ENCODE measurements at places on chromosomes 1 and 21. TPM values are rescaled to one million over a fixed set of nuclear protein-coding genes. Genes with fewer than 3 reads are reported as not detected.

- no peak overlapping the region for H3K4me3 ChIP-seq
- DNase-seq, result no peak
- no peak overlapping the region for H3K27ac ChIP-seq
These were observed 39.1 kb upstream of the IGSF5 start for GRCh38 chr21:39705849-39706248.

The VHLL gene
- not detected for total RNA-seq

DNA sequence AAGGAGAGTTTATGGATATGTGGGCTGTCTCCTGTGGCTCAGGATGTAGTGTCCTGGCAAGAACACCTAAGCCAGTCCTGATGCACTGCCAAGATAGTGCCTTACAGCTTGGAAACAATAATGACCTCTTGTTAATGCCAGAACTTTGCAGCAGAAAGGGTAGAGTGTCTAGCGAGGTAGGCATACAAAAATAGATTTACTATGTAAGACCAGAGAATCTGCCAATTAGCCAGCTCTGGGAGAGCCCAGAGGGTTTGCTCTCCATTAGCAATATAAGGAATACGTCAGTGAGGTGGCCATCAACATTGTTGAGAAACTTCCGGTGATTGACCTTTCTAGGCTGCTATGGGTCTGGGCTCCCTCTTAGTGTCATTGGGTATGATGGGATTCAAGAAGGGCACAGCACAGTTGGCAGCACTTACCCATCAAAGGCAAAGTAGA is 178.5 kb upstream of the GALNT2 start:
- H3K27me3 ChIP-seq, result no peaks in the 10 kb centered on the region
- no peaks in the 10 kb centered on the region for H3K4me1 ChIP-seq
- H3K36me3 ChIP-seq, result no peaks in the 10 kb centered on the region
- H3K4me3 ChIP-seq, result no peak overlapping the region

The CELA3B gene
- total RNA-seq, result not detected

- H3K4me1 ChIP-seq, result no peaks in the 10 kb centered on the region
- H3K36me3 ChIP-seq, result peaks cover 17% of the 10 kb centered on the region
- DNase-seq, result no peak
- H3K27me3 ChIP-seq, result no peaks in the 10 kb centered on the region
- H3K4me3 ChIP-seq, result no peak overlapping the region
- H3K27ac ChIP-seq, result no peak overlapping the region
These were observed 31.7 kb downstream of the MAN1A2 start for GRCh38 chr1:117398957-117399356.

DNA sequence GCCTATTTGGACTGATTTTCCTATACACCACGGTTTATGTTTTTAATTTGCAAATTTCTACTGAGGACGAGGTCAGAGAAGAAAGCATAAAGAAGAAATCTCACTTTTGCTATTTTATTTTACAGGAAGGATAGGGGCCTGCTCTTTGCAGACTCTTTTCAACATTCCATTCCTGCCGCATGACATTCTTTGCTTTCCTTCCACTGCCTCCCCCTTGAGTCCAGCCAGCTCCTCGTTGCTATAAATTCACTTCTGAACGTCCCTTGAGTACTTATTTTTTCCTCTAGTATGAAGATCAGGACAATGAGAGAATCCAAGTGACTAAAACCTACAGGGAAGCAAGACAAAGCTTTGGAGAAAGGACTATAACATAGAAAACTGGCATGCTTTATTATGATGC is 53.4 kb upstream of the PTGFR start:
- no peaks in the 10 kb centered on the region for H3K36me3 ChIP-seq
- DNase-seq, result peak; percentile 20
- no peaks in the 10 kb centered on the region for H3K4me1 ChIP-seq

DNA sequence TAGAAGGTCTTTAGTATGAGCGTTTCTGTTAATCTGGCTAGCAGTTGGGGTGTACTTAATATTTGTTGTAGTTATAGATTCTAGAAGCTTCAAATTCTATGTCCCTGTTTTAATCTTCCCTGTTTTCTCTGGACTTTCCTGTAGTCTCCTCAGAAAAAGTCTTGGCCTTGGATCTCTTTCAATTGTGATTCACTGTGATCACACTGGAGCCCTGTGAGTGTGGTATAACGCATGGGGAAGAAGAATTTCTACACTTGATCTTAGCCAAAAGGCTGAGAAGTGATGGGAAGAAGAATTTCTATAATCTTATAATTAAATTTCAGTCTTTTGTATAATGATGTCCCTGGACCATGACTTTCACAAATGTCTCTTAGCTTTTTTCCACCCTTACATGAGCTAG is 36.7 kb upstream of the COP1 start:
- H3K27ac ChIP-seq, result no peak overlapping the region
- H3K27me3 ChIP-seq, result no peaks in the 10 kb centered on the region
- DNase-seq, result no peak
- H3K4me3 ChIP-seq, result no peak overlapping the region

The GBP7 gene
- not detected for total RNA-seq

DNA sequence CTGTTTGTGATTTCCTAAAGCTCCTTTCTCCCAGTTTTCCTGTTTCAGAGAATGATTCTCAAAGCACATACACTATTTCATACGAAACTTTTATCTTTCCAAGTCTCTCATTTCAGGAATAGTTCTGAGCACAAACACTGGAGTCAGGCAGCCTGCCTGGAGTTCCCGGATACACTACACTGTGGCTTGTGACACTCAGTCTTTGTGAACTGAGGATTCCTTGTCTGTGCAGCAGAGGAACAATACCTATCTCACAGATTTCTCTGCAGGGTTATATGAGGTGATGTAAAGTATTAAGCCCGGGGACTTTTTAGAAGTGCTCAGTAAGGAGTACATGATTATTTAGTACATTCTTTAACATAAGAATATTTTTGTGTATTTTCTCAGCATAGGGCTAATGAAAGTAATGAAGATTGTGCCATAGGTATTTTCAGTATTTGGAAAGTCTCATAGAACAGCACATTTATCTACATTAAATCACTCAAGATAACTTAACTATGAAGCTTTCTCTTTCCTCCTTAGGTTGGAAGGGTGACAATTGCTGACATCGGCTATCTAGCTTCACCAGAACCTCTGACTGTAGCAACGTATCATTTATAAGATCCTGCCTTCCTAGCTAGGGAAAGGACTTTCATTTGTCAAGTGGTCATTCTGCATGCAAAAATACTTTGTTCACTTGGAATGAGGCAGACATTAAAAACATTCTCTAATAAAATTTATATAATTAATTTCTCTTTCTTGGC is 12.9 kb downstream of the GBP2 start:
- H3K4me1 ChIP-seq, result no peaks in the 10 kb centered on the region
- no peak for DNase-seq
- H3K36me3 ChIP-seq, result peaks cover 100% of the 10 kb centered on the region
- H3K4me3 ChIP-seq, result no peak overlapping the region

The LAX1 gene
- 2.8 TPM for total RNA-seq

DNA sequence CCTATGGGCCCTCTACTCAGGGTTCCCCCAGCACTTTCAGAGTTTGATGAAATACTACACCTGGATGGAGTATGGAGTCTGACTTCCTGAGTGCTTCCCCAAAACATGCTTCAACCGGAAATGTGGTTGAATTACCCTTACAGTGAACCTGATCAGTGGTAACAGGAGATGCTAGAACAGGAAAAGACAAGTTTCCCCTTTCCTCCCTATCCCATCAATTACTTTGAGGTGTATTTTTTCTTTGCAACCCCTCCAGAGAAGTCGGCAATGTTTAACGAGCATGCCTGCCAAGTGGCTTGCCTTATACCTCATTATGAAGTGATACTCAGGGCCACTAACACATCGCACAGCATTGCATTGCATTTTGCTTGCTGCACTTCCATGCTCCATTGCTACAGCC is 7.0 kb downstream of the KRTAP15-1 start:
- no peak for DNase-seq
- no peaks in the 10 kb centered on the region for H3K4me1 ChIP-seq
- H3K27ac ChIP-seq, result no peak overlapping the region

The CRABP2 gene
- not detected for total RNA-seq

DNA sequence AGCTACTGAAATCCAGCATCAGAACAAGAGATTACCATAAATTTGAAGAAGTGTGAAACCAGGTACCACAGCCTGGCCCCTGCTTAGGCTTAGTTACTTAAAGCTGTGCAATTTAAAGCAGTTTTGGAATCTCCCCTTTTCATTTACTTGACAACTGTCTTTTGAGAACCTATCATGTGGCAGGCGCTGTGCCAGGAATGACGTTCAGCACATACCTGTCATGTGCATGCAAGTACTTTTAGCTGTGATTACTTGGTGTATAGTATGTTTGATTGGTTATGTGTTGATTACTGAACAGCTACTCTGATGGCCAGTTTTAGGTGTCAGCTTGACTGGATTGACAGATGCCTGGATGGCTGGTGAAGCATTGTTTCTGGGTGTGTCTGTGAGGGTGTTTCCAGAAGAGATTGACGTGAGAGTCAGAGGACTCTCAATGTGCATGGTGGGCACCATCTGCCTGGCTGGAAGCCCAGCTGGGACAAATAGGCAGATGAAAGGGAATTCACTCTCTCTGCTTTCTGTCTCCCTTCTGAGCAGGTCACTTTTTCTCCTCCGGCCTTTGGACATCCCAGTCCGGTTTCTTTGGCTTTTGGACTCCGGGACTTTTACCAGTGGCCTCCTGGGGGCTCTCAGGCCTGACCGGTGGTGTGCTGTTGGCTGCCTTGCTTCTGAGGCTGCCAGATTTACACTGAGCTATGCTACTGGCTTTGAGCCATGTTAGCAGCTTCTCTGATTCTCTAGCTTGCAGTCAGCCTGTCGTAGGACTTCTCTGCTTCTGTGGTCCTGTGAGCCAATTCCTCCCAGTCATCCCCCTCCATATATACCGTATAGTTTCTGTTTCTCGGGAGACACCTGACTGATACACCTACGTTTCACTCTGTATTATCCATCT is 178.0 kb downstream of the RYR2 start:
- H3K4me3 ChIP-seq, result no peak overlapping the region
- H3K36me3 ChIP-seq, result no peaks in the 10 kb centered on the region
- H3K27ac ChIP-seq, result no peak overlapping the region
- H3K4me1 ChIP-seq, result no peaks in the 10 kb centered on the region
- no peaks in the 10 kb centered on the region for H3K27me3 ChIP-seq

DNA sequence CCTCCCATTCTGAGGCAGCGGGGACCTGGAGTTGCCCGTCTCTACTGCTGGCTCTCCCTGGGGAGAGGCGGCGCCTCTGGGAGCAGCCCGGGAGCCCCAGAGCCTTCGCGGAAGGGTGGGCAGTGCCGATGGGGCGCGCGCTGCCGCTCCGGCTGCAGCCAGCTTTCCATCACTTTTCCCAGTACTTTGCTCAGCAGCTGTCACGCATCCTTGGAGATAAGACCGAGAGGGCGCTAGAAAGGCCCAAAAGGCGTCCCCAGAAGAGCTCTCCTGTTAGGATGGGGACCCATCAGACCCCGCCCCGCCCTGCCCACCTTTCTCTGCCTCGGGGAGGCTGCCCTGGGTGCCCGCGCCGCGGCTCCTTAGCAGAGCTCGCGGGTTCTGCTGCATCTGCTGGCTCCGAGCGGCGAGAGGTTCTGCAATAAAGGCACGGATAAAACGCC is 534 bp downstream of the KCNH1 start:
- no peaks in the 10 kb centered on the region for H3K36me3 ChIP-seq
- DNase-seq, result peak; percentile 38
- peaks cover 22% of the 10 kb centered on the region for H3K4me1 ChIP-seq
- peak overlapping the region; percentile 48 for H3K4me3 ChIP-seq
- H3K27me3 ChIP-seq, result peaks cover 82% of the 10 kb centered on the region

GRCh38 chr1:14698314-14698713 is 99.8 kb downstream of the KAZN start:
- H3K27me3 ChIP-seq, result no peaks in the 10 kb centered on the region
- no peak for DNase-seq
- no peaks in the 10 kb centered on the region for H3K4me1 ChIP-seq

DNA sequence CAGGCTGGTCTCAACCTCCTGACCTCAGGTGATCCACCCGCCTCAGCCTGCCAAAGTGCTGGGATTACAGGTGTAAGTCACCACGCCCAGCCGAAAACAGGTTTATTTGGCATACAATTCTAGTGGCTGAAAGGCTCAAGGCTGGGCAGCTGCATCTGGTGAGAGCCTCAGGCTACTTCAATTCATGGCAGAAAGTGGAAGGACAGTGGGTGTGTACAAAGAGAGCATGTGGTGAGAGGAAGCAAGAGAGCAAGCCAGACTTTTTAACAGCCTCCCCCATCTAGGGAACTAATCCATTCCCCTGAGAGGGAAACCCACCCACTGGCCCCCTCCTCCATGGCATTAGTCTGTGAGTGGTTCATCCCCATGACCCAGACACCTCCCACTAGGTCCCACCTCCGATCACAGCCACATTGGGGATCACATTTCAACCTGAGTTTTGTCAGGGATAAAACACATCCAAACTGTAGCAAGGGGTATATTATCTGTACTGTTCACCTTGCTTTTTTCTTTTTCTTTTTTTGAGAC is 9.5 kb downstream of the BMP8A start:
- H3K27ac ChIP-seq, result no peak overlapping the region
- no peaks in the 10 kb centered on the region for H3K4me1 ChIP-seq
- no peaks in the 10 kb centered on the region for H3K36me3 ChIP-seq

The SMPDL3B gene
- total RNA-seq, result not detected

The HRNR gene
- 0.45 TPM for total RNA-seq

The MNDA gene
- total RNA-seq, result not detected

DNA sequence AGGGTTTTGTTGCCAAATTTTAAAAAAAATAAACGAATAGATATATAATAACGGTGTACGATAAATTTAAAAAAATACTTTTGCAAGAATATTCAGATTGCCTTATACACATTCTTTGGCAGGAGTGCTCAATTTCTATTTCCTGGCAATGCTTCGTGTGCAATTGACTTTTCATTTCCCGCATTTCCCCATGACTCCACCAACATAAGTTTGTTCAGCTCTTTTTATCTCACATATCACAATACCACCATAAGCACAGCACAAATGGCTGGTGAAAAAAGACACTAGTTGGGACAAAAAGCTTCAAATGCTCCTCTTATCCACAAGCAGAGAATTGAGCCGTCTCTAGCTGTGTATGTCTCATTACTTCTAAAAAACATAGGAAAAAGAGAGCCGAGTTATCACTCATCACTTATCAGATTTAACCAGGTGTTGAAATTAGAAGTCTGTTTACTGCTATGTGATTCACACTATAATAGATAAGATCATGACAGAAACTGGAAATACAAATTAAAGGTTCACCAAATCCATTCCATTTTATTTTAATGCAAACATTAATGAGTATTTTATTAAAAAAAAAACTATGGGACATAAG is 28.9 kb upstream of the RGS1 start:
- H3K27me3 ChIP-seq, result no peaks in the 10 kb centered on the region
- H3K36me3 ChIP-seq, result no peaks in the 10 kb centered on the region
- no peak for DNase-seq
- no peak overlapping the region for H3K4me3 ChIP-seq
- no peak overlapping the region for H3K27ac ChIP-seq

The NEK2 gene
- not detected for total RNA-seq
